Melanocyte of skin (primary cell): ENCODE measurements at places on chromosomes 4 and X. TPM values are rescaled to one million over a fixed set of nuclear protein-coding genes. Genes with fewer than 3 reads are reported as not detected.

Gene MTMR1
- total RNA-seq = 12.7 and 15.9 TPM in 2 replicates

Gene ZBTB49
- total RNA-seq = 3.8 and 8.7 TPM in 2 replicates

Gene P2RY10
- total RNA-seq = not detected in 2 replicates

Gene PPBP
- total RNA-seq = not detected in 2 replicates

Gene MAGEB1
- not detected in 2 replicates for total RNA-seq

Gene SYP
- 1.8 and 2.1 TPM in 2 replicates for total RNA-seq

Gene AIFM1
- total RNA-seq = 33.6 and 37.5 TPM in 2 replicates

Gene PAGE1
- total RNA-seq = not detected in 2 replicates

Gene ANXA10
- total RNA-seq = 0.33 TPM in 1 of 2 replicates, not detected in the other

Gene SPIN2A
- total RNA-seq = 0.34 and 0.73 TPM in 2 replicates

Gene TLL1
- 0.15 TPM in 1 of 2 replicates, not detected in the other for total RNA-seq

Gene FHL1
- total RNA-seq = 4.5 and 10.5 TPM in 2 replicates

Gene ARSD
- 12.0 and 36.0 TPM in 2 replicates for total RNA-seq

Gene ABCG2
- total RNA-seq = 1.5 and 2.1 TPM in 2 replicates

Gene DCLK2
- total RNA-seq = 3.1 and 6.2 TPM in 2 replicates
